ENCODE measurements at places on chromosomes 2 and 18.

DNA sequence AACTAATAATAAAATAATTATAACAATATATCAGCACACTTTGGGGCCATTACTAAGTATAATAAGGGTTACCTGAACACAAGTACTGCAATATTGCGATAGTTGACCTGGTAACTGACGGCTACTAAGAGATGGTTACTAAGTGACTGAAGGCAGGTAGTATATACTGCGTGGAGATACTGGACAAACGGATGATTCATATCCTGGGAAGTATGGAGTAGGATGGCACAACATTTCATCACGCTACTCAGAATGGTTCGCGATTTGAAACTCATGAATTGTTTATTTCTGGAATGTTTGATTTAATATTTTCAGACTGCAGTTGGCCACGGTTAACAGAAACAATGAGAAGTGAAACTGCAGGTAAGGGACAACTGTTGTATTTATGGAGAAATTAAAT lies 39.5 kb upstream of the FLACC1 start:
- peak; percentile 70 for DNase-seq

DNA sequence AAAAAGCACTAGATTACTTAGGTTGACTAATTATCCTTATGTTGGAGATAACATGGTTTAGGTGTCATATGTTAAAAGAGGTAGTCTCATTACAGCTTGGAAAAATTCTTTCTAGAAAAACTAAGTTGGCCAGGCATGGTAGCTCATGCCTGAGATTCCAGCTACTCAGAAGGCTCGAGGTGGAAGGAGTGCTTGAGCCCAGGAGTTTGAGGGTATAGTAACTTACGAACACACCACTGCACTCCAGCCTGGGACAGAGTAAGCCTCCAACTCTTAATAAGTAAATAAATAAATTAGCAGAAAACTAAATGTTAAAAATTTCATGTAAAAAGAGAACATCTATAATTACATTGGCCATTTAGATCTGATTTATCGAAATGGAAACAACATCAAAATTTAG lies 177.2 kb downstream of the NR4A2 start:
- no peak for DNase-seq

DNA sequence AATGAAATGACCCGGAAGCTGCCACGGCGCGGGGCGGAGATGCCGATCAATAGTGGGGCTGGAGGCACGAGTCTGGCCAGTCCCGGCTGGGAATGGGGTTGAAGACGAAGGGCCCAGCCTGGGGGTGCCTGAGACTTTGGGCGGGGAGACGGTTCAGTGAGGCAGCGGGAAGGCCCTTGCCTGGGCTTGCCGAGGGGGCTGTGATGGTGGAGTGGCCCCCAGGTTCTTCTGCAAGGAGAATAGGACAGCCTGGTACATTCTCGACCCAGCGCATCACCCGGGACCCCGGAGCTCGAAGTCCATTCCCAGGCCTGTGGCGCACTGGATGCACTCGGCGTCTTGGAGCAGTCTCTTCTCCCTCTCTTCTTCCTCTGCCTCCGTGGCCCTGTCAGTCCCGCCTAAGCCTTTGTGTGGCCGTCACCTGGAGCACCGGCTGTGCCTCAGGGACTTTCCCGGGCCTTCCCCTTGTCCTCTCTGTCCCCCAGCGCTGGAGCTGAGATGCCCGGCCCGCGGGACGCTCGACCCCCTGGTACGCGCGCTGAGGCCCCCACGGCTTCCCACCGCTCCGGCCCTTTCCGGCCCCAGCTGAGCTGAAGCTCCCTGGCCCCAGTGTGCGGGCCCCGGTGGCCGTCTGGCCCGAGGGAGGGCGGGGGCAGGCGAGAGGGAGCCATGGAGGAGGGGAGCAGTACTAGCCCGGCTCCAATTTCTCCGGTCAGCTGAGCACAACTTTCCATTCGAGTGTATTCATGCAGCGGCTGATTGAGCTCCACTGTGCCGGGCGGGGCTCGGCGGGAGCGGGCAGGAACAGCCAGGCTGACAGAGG lies 8.0 kb downstream of the SIX3 start:
- DNase-seq = no peak

GRCh38 chr2:105592288-105592687 lies 152.4 kb upstream of the NCK2 start:
- DNase-seq = no peak

- no peak for DNase-seq
Observed at GRCh38 chr2:69311024-69311416, 76.0 kb downstream of the GFPT1 start.

GRCh38 chr2:225022188-225022587 lies 20.1 kb downstream of the DOCK10 start:
- DNase-seq = no peak

GRCh38 chr2:150732491-150732890 lies 245.0 kb upstream of the RND3 start:
- no peak for DNase-seq

DNA sequence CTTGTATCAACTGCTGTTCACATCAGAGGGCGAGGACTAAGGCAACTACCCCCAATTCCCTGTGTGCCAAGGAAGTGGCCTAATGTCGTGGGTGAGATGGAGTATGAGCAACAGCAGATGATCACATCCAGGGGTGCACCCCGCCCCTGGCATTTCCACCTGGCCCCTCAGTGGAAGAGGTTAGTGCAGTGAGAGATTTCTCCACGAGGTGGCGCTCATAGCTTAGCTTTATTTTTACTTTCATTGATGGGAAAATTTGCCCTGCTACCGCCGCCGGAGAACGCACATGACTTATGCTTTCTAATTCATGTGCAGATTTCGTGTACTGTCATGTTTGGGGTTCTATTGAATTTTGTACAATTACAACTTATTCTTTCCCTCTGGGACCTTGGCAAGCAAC lies 470.6 kb upstream of the MEX3C start:
- DNase-seq = peak; percentile 20

GRCh38 chr2:126864861-126865260 lies 33.8 kb upstream of the TEX51 start:
- no peak for DNase-seq

- no peak for DNase-seq
Observed at GRCh38 chr2:51448911-51449310, 417.0 kb upstream of the NRXN1 start.

DNA sequence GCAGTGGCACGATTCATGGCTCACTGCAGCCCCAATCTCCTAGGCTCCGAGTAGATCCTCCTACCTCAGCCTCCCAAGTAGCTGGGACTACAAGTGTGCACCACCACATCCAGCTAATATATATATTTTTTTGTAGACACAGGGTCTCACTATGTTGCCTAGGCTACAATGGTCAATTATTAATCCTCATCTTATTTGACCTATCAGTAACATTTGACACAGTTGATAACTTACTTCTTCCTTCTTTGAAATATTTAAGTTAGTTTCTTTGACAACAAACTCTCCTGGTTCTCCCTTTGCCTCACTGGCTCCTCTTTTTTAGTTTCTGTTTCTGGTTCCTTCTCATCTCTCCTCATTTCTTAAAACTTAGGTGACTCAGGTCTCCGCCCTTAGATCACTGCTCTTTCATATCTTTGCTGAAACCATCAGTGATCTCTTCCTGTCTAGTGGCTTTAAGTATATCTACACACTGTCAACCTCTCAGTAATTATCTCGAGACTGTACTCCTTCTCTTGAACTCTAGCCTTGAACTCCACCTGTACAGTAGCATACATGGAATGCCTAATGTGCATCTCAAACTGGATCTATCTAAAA lies 11.5 kb downstream of the PGAP1 start:
- DNase-seq = no peak

DNA sequence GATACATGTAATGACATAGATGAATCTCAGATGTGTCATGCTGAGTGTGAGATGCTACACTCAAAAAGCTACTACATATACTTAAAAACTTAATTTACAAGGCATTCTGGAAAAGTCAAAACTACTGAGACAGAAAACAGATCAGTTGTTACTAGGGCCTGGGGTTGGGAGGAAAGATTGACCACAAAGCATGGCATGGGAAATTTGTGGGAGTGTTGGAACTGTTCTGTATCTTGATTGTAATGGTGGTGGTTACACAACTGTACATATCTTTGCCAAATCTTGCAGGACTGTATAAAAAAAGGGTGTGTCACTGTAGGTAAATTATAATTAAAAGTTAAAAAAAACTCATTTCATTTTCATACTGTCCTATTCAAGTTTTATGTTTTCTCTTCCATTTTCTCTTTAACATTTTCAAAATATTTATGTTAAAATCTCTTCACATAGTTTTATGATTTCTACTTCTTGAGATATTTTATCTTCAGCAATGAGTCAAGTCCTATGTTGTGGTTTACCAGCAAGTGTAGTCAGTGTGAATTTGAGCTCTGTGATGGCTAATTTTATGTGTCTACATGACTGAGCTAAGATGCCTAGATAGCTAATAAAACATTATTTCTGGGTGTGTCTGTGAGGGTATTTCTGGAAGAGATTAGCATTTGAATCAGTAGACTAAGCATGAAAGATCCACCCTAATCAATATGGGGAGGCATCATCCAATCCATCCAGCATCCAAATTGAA lies 58.6 kb upstream of the VRK2 start:
- no peak for DNase-seq

DNA sequence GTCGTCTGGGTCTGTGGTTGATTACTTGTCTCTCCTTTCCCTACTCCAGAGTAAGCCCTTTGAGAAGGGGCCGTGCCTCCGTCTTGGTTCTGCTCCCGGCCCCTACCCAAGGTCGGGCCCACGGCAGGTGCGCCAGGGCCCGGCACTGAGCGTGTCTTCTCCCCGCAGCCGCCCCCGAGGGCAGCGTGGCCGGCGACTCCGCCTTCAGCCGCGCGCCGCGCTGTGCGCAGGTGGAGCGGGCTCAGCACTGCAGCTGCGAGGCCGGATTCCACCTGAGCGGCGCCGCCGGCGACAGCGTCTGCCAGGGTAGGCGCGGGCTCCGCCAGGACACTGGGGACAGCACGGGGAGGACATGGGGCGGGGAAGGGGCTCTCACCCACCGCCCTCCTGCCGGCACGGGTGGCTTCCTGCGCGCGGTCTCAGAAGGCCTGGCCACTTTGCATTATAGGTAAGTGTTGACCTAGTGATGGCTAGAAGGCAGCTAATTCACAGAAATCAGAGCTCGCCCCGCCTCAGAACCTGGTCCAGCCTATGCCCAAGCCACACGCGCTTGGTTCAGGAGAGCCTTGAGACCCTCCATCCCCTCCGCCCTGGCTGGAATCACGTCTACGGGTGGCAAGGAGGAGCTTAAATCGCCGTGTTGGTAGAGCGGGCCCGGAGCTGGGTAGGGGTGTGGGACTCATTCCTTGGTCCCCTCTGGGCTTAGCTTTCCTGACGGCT lies 43.5 kb downstream of the FBLN7 start:
- DNase-seq = no peak

- no peak for DNase-seq
Observed at GRCh38 chr2:173051463-173052215, 24.0 kb upstream of the MAP3K20 start.

All from RWPE1 (cell line).